Fibroblast of skin of scalp (primary cell): ENCODE measurements at places on chromosomes 3 and 15.
A peak's percentile ranks its signal among the peaks of the same experiment; 100 is the strongest.

GRCh38 chr3:25427563-25427941 lies 511 bp upstream of the RARB start:
- DNase-seq, result no peak

- peak; percentile 50 for DNase-seq
Measured at GRCh38 chr15:85125056-85125661, 143.5 kb downstream of the PDE8A start.

GRCh38 chr3:81425198-81425868 lies 336.1 kb downstream of the GBE1 start:
- DNase-seq, result peak; percentile 7

GRCh38 chr3:49017971-49018706 lies at the start of gene DALRD3:
TSS of gene DALRD3 (minus strand) at chr3:49018580. CDS start at chr3:49018564, 16 bp downstream.
- peak; percentile 60 for DNase-seq

DNA sequence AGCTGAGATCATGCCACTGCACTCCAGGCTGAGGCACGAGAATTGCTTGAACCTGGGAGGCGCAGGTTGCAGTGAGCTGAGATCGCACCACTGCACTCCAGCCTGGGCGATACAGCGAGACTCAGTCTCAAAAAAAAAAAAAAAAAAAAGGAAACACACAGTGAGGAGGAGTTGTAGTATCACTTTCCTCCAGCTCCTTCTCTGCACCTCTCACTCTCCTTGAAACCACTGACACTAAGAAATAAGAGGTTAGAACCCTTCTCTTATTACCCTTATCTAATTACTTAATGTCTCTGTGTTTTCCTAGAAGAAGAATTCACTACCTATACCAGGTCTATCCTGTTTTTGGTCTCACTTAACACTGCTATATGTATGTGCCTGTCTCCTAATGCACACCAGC lies 31.7 kb downstream of the RAB27A start:
- no peak for DNase-seq

DNA sequence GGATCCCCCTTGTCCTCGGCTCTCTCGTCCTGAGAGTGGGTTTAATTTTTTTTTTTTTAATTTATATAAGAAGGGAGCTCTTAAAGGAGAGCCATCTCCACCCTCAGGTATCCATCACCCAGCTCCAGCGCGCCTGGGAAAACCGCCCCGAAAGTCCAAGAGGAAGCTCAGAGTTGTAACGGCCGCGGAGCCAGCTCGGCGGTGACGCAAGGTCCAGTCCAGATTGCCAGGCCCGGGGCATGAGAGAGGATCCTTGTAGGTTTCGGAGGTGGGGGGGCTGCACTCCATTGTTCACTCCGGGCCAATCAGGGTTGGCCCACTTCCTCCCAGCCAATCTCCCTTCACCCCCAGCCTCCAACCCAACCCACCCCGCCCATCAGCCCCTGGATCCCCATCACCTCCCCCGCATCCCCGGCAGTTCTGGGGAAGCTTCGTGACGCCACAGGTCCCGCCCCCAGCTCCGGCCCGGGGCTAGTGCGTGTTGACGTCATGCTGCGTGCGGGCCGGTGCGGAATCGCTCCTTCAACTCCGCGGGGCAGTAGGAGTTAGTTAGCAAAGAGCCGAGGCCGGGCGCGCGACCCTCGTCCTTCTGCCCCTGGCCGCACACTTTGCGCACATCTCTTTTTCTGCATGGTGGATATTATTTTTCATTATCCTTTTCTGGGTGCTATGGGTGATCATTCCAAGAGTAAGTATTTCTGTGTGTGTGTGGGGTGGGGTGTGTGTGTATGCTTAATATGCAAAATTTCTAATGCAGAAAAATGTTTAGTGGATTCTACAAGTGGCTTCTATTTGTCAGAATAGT lies at the start of gene ISL2:
Gene ISL2, plus strand, starts transcription at position 520 of the 805 bp plus-strand sequence. Its CDS starts 111 bp downstream, at position 631.
- peak; percentile 92 for DNase-seq

DNA sequence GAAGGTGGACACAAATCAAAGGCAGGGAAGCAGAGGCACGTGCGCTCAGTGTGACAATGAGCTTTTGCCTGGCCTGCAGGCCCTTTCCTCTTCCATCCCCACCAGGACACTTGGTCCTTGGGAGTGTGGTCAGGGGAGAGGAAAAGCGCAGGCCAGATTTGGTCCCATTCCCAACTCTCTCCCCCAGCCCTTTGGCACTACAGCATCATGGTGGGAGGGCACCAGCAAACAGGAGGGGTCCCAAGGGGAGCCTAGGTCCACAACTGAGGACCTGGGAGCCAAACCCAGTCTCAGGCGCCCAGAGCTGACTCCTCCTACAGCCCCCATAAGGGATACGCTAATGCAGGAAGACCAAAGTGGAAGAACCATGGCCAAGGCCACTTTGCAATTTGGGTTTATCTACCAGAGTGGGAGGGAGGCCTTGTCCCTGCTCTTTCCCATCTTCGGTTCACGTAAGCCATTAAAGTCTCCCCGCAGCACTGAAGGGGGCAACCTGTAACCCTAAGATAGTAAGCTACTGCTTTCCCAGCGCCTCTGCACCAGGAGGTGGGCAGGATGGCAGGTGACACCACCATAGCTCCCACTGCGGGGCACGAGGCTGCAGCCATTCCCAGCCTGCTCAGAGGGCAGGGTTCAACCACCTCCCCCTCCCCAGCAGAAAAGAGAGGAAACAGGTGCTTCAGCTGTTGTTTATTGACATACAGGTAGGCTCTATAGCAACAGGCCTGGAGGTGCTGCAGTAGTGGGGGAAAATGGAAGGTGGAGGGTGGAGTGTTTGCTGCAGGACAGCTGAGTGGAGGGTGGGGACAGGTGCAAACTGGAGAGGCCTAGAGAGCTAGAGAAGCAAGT lies 993 bp upstream of the GRAMD2A start:
- no peak for DNase-seq

DNA sequence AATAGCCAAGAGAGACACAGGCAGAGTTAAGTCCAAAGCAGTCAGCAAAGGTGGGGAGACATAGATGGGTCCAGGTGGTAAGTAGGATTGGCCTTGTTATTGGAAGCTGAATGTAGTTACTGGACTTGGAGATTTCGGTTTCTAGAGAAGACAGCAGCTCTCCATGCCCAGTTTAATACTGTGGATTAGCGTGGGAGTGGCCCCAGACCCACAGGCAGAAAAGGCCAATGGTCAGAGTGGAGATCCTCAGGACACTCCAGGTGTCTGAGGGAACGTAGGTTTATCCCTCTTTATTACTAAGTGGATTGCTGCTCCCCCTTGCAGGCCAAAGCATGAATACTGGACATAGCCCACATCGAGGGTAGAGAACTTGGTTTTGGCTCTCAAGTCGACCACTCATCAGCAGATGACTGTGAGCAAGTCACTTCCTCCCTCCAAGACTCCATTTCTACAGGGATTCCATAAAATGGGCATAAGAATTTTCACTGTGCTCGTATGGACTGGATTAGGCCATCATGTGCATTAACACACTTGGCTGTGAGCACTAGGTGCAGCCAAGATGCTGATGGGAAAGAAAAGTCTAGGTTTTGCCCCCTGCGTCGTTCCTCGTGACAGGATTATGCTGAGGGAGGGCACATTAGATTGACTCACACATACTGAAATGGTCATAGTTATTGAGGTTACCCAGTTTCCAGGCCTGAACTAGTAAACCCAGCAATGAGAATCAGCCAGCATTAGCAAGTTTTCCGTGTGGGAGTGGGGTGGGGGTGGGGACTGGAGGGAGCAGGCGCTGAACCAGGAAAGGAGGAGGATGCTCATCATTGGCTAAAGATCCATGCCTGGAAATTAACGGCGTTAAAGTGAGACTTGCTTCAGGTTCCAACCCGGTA lies 225.2 kb upstream of the TPRG1 start:
- no peak for DNase-seq

DNA sequence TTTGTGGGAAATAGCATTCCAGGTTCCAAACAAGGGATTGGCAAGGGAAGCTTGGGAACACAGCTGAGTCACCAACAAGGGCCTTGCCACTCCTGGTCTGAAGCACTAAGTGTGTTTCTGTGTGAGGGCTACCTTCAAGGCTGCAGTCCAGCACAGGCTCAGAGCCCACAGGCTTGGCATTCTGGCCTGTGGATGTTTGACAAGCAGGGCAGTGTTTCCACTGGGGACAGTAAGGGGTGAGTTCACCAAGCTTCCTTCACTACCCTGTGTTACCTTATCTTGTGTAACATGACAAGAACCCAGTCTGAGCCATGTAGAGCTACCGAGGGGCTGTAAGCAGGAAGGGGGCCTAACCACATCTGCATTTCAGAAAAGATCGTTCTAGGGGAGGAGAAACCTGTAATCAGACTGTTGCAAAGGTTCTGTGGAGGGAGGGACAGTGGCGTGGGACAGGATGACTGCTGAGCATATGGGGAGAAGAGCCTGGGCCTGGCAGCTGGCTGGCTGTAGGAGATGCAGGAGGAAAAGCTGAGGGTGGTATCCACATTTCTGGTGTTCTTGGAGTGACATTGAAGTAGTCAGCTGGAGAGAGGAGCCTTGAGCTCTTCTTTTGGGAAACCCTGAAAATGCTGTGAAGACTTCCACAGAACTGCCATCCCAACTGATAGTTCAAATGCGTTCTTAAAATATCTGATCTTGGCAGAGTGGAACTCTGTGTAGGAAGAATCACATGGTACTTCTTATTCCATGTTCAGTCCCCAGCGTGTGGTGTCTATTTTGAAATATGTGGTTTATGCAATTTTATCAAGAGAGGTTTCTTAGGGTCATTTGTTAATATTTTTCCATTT lies 61.3 kb downstream of the CTDSPL start:
- peak; percentile 60 for DNase-seq

DNA sequence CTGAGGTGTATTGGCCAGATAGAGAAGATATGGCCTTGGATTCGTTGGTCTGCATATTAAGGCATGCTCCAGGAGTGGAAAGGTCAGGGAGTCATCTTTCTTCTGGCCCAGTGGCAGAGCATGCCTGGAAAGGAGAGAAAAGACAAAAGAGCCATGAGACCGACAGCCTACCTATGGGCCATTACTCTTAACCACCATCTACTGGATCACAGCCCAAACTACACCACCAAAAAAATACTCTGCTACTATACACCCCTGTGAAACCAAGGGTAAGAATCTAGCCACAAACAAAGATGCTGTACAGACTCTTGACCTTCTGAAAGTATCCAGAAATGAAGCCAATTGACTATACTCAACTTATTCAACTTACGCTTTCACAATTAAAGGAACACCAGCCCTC lies 96.1 kb upstream of the PLSCR5 start:
- DNase-seq, result no peak

GRCh38 chr3:113409676-113410075 lies 31.6 kb downstream of the CFAP44 start:
- DNase-seq, result no peak

GRCh38 chr15:94119298-94119811 lies 112.0 kb upstream of the MCTP2 start:
- DNase-seq, result no peak

DNA sequence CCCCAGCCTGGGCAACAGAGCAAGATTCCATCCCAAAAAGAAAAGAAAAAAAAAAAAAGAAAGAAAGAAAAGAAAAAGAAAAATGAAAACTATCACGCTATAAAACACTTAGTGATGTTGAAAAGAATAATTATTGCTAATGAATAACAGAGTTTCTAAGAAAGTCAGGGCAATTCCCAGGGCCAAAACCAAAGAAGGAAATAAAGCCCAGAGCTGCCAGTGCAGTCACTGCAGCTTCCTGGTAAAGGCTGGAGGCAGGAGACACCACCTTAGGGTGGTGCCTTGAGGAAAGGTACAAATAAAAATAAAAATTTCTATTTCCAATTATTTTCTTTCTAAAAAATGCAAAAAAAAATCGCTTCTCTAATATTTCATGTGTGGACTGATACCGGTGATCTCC lies 19.7 kb upstream of the UACA start:
- no peak for DNase-seq

GRCh38 chr3:175941352-175941751 lies 1082.2 kb downstream of the NAALADL2 start:
- DNase-seq, result peak; percentile 4

DNA sequence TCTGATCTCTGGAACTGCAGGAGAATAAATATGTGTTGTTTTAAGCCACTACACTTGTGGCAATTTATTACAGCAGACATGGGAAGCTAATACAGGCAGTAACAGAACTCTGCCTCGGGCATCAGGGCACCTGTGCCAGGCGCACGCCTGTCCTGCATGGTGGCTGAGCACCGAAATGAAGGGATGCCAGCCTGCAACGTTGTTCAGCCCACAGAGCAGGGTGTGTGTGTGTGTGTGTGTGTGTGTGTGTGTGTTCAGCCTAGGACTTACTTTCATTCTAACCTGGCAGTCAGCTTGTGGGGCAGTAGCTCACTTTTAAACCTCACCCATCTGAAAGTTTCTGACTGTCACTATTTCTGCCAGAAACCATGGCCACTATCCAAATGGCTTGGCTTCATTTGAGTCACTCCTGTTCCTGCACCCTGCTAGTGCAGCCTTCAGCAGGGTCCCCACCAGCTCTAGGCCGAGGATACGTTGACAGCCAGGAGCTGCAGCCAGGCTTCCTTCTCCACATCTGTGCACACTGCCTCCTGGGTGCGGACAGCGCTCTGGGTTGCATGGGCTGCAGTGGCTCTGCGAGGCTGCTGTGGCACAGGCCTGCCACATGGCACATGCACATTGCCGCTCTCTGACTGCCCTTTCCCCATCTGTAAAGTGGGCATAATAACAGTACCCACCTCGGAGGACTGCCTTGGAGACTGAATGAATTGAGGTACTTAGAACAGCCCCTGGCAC lies 4.5 kb downstream of the UROC1 start:
- DNase-seq, result no peak

- DNase-seq, result no peak
Measured at GRCh38 chr3:53224026-53224425, 31.8 kb downstream of the TKT start.

- no peak for DNase-seq
Measured at GRCh38 chr3:132538072-132538471, 59.0 kb upstream of the ACKR4 start.

- DNase-seq, result no peak
Measured at GRCh38 chr3:30302027-30302426, 304.4 kb upstream of the TGFBR2 start.
